ENCODE measurements at places on chromosomes 1 and 21. TPM values are rescaled to one million over a fixed set of nuclear protein-coding genes. Genes with fewer than 3 reads are reported as not detected.

DNA sequence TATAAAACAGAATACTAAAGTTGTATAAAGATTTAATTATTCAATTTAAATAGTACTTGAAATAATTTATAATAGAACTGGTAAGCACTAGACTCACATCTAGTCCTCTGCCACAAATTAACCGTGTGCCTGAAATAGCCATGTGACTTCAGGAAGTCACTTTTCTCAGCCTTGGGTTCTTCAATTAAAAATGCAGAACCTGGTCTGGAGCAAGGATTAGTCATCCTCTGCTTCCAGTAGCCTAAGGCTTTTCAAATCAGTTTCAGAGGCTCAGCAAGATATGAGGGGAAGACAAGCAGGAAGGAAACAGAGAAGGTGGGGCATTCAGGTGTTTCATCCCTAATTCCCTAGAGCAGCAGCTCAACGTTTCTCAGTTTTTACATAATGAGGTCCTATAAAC is 23.0 kb downstream of the DPH5 start:
- no peak for DNase-seq

DNA sequence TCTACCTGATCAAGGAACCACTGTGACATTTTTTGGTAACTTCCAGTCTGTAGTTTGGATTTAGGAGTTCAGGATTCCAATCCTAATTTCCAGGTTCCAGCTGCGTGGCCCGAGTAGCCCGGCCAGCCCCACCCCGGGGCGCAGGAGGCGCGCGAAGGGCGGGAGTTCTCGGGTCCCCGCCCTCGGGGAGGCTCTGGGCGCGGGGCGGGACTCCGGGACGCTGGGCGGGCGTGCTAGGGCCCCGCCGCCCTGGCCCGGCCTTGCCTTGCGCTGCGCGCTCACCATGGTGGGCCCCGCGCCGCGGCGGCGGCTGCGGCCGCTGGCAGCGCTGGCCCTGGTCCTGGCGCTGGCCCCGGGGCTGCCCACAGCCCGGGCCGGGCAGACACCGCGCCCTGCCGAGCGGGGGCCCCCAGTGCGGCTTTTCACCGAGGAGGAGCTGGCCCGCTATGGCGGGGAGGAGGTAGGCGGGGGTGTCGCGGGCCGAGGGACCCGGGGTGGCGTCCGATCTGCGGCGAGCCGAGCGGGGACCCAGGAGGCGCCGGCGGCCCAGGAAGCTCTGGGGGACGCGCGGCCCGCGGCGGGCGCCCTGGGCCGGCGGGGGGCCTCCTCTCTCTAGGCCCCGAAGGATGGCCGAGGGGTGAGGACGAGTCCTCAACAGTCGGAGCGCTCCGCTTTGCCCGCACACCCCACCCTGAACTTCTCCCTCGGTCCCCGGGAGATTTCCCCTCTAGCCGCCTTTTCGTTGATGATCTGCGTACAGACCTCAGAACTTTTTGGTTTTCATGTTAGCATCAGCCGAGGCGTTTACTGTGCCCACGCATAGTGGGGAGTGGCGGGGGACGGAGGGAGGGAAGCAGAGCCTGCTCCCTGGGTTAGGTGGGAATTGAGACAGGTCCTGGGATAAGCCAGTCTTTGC is at the start of gene NENF:
Gene NENF, plus strand, starts transcription at position 260 of the 916 bp plus-strand sequence. Its CDS starts 24 bp downstream, at position 284.
- DNase-seq: peak; percentile 76

- DNase-seq: no peak
Observed at GRCh38 chr1:104331763-104332162, 582.1 kb downstream of the AMY1C start.

DNA sequence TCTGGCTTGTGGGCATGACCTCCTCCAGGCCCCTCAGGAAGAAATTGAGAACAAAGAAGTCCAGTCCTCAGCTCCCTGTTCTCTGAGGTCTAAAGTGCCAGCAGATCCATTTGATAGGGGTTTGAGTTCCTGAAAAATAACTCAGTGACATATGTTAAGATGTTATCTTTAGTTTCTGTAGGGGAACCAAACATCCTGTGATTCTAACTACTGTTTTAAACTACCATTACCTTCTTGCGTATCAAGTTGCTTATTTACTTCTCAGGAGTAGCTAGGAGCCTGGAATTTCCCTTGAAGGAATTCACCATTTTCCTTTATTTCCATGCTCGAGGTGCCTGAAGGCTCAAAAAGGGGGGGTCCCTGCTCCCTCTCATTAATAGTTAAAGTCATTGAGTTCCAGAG is 18.8 kb upstream of the LIN9 start:
- no peak for DNase-seq

GRCh38 chr1:107748531-107748930 is 216.4 kb downstream of the VAV3 start:
- DNase-seq: no peak

DNA sequence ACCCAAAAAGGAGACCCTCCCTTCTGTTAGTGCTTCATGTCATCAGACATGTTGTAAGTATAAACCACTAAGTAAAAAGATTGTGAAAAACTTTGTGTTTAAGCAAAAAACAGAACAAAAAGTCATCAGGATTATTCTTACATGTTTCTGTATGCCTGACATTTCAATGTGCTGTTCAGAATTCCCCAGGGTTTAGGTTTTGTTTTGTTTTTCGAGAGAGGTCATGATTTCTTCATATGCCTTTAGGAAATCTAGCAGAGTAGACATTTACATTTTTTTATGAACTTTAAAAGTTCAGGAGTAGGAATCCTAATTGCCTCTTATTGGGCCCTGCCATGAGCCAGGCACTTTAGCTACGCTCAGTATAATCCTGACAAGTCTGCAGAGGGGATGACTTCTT is 85.3 kb downstream of the VPS13D start:
- no peak for DNase-seq

DNA sequence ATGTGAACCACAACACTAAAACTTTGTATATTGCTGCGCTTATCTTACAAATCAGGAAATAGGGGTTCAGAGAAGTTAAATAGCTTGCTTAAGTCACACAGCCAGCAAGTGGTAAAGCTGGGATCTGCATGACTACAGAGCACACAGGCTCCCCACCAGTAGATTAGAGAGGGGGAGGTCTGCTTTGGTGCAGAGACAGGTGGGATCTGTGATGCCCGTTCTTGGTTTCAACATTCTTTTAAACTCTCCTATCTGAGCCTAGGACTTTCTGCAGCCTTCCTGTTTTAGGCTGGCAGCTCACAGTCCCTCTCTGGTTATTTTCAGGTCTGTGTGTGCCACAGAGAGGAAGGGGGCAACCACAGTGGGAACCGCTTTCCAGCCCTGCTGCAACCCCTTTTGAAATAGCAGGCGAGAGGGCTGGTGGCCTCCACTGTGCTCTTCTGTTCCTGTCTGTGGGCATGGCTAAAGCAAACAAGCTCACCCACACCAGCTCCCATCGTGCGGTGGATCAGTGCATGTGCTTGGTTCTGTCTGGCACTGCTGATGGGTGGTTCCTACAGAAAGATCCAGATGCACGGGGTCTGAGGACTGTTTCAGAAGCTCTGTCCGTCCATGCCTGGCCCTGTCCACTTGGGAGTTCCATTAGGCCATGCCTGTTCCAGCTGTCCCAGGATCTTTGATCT is 1.7 kb upstream of the IL6R start:
- DNase-seq: peak; percentile 47

DNA sequence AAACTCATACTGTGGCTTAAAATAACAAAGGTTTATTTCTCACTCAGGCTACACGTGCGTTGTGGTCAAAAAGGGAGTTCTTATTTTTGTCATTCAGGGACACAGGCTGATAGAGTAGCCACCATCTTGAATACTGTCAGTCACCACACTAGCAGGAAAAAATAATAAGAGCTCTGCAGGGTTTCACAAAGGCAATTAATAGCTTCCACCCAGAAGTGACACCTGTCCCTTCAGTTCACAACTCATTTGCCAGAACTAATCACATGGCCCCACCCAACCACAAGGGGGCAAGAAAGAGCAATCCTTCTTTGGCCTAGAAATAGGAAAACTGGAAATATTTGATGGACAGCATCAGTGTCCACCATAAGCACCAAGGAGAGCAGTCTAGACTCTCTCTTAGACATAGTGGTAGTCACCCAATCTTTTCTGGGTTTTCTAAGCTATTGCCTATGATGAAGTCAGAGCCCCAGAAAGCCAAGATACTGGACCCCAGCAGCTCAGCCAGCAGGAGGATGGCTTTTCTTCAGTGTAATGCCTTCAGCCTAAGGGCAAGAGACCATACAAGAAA is 8.2 kb downstream of the HAPLN2 start:
- DNase-seq: no peak

DNA sequence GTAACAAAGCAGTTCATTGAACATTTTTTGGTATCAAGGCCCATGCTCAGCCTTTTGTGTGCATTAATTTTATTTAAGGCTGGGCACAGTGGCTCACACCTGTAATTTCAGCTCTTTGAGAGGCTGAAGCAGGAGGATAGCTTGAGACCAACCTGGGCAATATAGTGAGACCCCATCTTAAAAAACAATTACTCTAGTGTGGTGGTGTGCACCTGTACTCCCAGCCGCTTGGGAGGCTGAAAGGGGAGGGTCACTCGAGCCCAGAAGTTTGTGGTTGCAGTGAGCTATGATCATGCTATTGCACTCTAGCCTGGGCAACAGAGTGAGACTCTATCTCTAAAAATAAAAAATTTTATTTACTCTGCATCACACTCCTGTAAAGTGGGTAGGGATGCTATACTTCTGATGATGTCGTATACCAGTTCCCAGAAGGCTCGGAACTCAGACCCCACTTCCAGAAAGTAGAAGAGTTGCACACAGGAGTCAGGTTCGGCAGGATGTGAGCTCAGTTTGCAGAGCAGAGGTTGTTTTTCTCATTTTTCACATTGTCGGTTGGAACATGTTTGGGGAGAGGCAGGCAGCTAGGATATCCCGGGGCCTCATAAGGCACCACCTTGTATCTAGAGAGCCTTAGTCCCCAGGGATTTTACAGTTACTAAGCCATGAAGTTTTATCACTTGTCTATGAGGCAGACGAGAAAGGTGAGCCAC is 144.6 kb downstream of the GALNT2 start:
- DNase-seq: no peak

DNA sequence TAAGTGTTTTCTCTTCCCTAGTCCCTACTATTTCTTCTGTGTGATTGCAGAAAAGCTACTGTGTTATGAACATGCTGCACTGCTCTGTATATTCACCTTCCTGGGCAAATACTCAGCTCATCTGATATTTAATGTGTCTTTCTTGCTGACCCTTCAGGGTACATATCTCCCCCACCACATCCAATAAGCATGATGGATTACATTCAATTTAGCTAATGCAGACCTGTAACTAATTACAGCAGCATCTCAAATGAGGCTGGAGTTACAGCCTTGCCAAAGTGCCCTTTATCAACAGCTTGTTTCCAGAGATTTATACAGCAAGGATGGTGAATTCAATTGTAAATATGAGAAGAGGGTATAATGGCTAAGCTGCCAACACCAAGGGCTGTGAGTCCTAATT is 144.0 kb downstream of the KCNH1 start:
- DNase-seq: no peak

GRCh38 chr1:64983110-64983509 is 16.8 kb upstream of the JAK1 start:
- no peak for DNase-seq

DNA sequence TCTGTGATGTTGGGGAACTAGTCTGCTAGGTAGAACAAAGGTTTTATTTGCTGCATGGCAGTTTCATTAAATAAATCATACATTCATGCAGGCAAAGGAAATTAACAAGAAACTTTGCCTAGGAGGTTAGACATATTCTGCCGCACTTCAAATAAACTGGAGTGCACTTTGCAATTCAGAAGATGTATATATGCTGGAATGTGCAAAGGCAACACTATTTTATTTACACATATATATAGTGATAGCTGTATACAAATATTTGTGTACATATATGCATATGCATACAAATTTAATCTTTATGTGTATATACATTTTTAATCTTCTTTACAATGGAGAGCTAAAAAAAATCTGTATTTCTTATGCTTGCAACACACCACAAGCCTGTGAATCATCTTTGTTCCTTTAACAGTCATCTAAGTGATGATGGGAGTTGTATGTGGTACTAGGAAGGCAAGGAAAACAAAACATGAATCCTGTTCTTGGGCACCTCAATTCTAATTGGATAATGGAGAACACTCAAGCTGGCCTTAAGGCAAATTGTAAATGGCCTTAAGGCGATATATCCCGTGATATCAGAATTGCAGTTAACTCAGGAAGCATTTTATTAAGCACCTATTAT is 605.8 kb upstream of the CAMK1G start:
- no peak for DNase-seq

DNA sequence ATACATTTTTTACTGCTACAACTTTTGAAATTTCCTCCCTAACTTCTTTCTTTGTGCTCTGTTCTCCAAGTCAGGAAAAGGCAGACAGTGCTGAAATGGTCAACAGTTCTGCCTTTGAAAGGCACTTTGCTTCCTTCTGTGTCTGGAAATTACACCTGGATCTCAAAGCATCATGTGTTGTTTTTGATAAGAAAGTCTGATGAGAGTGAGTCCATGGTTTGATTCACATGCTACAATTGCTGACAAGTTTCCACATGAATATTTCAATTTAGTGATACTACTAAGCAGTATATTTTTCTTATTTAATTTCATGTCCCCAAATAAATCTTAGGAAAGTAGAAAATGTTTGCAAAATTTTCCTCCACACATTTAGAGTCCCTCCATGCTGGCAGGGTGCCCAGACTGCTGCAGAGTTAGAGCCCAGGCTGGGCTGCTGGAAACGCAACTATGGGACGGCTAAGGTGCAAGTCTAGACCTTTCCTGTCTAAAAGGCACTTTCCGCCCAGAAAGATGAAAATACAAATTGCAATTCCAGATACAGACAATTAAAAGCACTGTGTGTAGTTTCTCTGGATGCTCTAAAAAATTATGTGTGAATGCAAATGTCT is 96.6 kb upstream of the RUNX1 start:
- DNase-seq: no peak

SOX13 gene
- total RNA-seq: 4.7 TPM

- no peak for DNase-seq
Observed at GRCh38 chr1:184199438-184200085, 148.0 kb downstream of the TSEN15 start.

DNA sequence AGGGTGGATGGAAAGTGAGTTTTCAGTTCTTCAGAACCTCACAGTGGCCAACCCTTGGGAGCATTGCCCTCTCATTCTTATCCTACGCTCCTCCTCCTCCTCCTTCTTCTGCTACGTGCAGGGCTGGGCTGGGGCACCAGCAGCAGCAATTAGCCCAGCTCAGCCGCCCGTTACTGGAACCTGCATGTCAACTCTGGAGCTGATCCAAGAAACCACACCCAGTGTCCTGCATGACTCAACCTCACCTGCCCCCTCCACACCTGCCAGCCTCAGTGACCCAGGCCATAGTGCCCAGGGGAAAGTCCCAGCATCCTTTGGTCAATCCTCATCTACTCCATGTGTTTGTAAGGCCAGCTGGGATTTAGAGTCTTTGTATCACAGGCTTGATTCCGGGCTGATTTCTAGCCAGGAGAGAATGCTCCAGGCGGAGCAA is 12.6 kb downstream of the ELF3 start:
- no peak for DNase-seq

- no peak for DNase-seq
Observed at GRCh38 chr21:43203591-43203990, 34.8 kb downstream of the CRYAA start.

GPR61 gene
- 0.35 TPM for total RNA-seq

DNA sequence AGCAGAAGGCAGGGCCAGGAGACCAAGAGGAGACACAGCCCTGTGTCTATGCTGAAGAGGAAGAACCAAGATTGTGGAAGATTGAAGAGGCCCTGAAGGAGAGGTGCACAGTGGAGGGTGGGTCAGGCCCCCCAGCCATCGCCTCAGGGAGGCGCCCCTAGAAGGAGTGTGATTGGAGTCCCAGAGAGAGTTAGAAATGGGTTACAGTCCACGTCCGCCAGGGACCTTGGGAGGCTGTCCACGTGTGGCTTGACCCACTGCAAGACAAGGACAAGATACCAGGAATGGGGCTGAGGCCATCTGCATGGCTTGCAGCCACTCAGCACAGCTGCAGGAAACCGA is 375.1 kb downstream of the NPHP4 start:
- no peak for DNase-seq

- no peak for DNase-seq
Observed at GRCh38 chr1:226945106-226945857, 5.2 kb downstream of the COQ8A start.

PARK7 gene
- 111 TPM for total RNA-seq
